ENCODE measurements at places on chromosomes 5 and 9.

DNA sequence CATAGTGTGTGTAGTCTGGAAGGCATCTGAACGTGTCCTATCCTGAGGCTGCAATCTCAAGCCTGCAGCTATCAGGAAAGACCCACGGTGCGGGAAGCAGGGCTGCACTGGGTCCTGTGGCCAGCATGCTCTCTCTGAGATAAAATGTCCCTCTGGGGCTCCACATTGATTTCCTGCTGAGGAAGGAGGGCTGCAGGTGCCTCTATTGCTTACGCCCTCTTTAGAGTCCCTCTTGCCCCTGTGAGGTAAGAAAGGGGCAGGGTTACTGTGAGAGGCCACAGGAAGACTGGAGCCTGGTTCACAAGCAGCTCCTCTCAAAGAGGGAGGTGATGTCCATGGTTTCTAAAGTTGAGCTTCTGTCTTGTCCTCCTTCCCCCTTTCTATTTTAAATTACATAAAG lies 299.9 kb upstream of the RFX3 start:
- DNase-seq, result no peak

- no peak for DNase-seq
These were observed 402.5 kb downstream of the EFNA5 start for GRCh38 chr5:107268241-107268640.

GRCh38 chr9:99411479-99412115 lies 189.5 kb downstream of the SEC61B start:
- no peak for DNase-seq

GRCh38 chr5:62271370-62271769 lies 34.6 kb upstream of the KIF2A start:
- no peak for DNase-seq

GRCh38 chr5:16759147-16759773 lies 142.5 kb upstream of the RETREG1 start:
- no peak for DNase-seq

GRCh38 chr9:129875181-129875611 lies 39.9 kb downstream of the USP20 start:
- DNase-seq, result no peak

- no peak for DNase-seq
These were observed 173.7 kb upstream of the POU5F2 start for GRCh38 chr5:93915142-93915553.

DNA sequence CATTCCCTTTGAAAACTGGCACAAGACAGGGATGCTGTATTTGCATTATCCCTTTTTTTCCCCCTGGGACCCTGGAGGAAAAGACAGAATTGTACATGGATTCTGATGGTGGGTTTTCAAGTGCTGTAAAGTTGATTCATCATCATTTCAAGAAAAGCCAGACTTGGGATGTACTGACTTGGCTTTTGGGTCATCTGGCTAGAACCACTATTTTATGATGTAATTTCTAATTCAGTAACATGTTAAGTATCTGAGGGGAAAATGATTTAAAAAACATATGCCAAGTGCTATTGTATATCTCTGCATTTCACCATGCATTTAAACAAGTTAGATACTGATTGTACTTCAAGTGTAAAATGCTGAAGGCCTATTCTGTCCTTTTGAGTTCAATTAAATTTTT lies 15.2 kb upstream of the MAP3K1 start:
- no peak for DNase-seq

- no peak for DNase-seq
These were observed 125.8 kb downstream of the EFNA5 start for GRCh38 chr5:107544967-107545366.

DNA sequence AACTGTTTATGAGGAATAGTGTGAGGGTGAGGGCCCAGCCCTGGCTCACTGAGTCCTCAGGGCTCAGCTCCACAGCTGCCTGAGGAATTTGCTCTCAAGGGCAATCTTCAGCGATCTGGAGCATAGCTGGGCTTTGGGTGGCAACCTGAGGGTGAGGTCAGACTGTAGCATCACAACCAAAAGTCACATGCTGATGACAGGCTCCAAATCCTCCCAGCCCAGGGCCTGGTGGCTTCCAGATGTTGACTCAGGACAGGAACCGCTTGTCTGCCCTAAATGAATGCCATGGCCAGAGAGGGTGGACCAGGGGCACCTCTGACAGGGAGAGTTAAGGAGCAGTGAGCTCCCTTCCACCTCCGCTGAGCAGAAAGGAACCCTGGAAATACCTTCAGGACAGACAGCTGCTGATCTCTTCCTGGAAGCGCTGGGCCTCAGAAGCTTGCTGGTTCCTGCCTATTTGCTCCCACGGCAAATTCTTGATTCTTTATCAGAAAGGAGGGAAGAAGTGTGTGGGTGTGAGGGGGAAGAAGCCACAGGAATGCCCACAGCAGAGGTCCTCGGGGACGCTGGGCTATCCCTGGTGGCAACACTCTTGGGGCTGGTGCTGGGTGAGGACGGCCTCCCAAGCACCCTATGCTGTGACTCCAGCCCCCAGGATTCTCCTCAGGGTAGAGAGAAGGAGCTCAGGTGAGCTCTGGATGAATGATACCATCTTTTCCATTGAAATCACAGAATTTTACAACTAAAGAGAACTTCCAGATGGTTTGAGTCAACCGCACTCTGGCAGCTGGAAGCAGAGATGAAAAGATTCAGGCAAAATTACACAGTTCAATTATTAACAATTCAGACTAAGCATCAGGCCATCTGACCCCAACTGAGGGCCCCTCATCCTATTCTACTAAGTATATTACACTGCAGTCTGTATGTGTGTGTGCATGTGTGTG lies 13.8 kb upstream of the CTSL start:
- DNase-seq, result no peak

DNA sequence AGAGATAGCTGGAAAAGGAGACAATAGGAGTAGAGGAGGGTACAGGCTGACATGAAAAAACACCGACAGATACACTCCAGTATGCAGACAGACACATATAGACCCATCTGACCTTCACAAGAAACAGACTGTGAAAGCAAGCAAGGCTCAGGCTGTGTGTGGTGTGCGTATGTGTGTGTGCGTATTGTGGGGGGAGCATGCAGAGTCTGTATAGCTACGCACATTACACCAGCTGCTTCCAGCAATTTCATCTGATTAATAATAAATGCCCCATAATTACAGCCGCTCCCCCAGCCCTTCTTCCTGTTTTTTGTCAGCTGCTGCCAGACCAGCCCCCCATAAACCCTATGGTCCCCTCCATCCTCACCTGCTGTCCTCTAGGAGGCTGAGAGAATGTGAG lies 6.7 kb downstream of the CNTFR start:
- no peak for DNase-seq

DNA sequence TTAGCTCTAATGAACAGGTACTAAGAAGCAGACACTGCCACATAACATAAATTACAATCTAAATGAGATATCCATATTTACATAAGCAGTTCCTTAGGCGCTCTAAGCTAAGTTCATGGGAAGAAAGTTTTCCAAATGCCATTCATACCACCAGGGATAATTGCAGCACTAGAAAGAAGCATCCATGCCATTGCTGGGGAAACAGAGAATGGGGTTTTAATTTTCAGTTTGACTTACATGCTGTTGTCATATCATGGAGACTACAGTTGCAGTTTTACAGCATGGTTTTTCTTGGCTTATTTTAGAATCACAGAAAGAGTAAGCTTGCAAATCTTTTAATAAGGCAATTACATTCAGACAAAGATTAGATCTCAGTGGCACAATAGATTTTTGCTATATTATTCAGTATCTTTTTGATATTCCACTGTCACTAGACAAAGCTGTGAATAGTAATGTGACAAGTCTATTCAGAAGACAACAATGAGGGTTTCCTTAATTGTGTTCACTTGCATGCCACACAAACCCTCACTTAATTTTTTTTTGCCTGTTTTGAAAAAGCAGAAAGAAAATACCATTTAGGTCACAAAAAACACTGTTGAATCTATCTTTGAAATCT lies 108.4 kb upstream of the ELAVL2 start:
- DNase-seq, result no peak

- DNase-seq, result no peak
These were observed 59.9 kb upstream of the PLPP1 start for GRCh38 chr5:55594671-55595070.

DNA sequence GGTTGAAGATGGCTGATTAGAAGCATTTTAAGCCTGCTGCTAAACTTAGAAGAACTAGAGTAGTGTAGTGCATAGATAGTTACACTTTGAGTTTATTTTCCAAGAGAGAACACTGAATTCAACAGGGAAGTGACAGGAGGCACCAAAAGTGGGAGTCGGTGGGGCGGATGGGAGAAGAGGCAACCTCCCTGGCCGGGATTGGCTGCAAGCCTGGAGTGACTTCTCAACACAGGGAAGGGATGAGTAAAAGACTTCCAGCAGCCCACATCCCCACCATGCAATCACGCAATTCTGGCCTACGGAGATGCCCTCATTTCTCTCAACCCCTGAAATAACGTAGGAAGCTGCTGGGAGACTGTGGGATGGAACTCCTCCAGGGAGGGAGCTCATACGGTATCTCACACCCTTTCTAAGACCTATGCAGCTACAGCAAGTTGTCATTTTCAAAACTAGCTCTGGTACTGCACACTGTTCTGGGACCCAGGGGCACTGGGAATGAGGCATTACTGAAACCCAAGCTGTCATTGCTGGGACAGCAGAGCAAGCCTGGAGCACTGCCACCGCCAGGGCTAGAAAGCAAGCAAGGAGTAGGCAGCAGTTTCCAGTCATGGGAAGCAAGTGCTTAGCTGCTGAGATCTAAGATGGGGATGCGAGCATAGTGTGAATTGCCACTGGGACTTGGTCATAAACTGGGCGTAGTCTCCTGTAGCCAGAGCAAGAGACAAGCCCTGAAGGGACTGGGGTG lies 331.6 kb upstream of the PTGER4 start:
- no peak for DNase-seq

DNA sequence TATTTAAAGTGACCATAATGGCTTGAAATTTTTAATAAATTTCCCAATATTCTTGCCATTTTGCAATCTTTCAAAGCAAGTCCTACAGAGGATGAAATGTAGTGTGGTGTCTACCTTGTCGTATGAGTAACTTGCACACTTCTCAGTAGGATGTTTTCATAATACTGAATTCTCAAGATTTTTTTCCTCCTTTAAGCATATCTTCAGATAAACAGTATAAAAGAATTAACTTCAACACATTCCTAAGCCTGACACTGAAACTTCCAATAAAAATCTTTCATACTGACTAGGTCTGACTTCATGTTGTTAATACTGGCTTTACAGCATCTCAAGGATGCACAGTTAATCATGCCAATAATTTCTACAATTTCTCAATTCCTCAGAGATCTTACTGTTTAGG lies 62.0 kb downstream of the DROSHA start:
- DNase-seq, result no peak

GRCh38 chr9:117359910-117360309 lies 54.9 kb downstream of the ASTN2 start:
- DNase-seq, result no peak

DNA sequence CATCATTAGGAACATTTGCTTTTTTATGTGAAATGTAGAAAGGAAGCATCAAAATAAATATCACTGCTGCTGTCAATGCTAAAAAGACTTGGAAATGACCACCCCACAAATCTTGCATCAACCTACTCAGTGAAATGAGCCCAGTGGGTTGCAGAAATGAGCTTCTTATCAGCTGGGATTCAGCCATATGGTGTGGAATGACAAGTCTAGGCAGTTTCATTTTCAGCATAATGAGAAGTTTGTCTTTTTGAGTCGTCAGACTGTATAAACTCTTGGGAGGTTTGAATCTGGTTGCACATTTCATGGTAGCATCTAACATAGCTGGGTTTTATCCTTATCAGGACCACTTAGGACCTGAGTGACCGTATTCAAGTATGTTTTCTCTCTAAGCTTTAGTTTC lies 251.1 kb upstream of the PPP1R2B start:
- no peak for DNase-seq

DNA sequence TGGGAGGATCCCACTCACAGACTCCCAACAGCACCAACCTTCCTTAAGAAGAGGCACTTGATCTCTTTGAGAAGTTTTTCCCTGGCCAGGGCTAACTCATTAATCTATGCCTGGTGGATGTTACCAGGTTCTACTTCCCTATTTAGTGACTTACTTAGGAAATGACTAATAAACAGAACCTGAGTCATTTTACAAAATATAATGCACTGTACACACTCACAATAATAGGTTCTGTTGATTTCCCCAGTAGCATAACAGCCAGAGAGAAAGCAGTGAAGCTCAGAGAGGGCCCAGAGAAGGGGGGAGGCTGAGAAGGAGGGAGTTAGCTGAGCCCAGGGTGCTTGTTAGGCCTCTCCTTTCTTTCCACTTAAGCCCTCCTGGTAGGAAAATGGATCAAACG lies 27.1 kb downstream of the FRMD3 start:
- DNase-seq, result no peak

DNA sequence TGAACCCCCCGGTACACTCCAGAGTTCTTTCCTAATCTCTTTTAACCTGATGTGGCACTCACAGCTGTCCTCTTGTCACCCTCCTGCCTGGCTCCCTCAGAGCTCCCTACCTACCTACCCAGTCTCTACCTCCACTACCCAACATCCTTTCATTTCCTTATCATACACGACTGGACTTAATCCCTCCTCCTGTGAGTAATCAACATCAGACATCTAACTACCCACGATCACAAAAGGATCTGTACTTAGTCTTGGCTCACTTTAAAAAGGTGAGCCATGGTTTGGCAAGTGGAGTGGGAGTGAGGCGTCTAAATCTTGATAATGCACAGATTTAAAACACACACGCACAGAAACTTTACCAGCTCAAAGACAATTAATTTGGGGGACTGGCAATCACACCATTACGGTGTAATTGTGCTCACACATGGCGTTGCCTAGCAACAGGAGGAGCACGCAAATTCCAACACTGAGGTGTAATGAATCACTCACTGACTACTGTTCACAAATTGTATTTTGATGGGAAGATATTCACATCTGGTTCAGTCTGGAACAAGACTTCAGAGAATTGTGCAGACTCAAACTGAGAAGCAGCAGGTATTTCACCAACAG lies 235.9 kb downstream of the EPB41L4A start:
- no peak for DNase-seq

- no peak for DNase-seq
These were observed 9.8 kb downstream of the LURAP1L start for GRCh38 chr9:12784461-12785259.

DNA sequence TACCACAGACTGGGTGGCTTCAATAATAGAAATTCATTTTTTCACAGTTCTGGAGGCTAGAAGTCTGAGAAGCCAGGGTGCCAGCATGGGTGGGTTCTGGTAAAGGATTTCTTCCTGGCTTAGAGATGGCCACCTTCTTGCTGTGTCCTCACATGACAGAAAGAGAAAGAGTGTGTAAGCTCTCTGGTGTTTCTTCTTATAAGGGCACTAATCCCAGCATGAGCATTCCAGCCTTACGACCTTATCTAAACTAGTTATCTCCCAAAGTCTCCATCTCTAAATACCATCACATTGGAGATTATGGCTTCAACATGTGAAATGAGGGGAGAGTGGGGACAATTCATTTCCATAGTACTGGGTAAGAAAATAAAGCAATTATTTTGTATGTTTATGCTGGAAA lies 226.5 kb upstream of the TUSC1 start:
- no peak for DNase-seq

GRCh38 chr5:54457094-54457862 lies 1.8 kb downstream of the HSPB3 start:
- DNase-seq, result peak; percentile 49

All from right forelimb (tissue), 1 donor.